ENCODE measurements at places on chromosomes 3 and 15. TPM values are rescaled to one million over a fixed set of nuclear protein-coding genes. Genes with fewer than 3 reads are reported as not detected.

Gene ACKR4
- polyA plus RNA-seq: not detected

DNA sequence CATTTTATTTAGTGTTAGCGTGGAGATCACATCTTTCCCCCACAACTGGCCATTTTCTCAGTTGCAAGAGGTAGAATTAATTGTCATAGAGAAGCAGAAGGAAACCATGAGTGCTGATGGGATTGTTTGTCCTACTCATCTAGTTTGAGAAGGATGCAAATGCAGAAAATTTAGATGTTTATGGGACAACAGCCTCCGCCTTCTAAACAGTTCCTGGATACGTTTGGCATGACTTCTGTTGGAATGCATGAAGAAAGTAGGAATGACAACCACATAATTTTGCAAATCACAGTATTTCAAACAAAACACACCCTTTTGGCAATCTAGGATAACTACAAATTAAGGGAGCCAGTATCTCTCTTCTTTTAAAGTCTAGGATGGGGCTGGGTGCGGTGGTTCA is 240.1 kb upstream of the SUCLG2 start:
- H3K36me3 ChIP-seq: no peaks in the 10 kb centered on the region
- H3K4me3 ChIP-seq: no peak overlapping the region
- H3K27me3 ChIP-seq: no peaks in the 10 kb centered on the region
- H3K4me1 ChIP-seq: no peaks in the 10 kb centered on the region
- no peak overlapping the region for H3K27ac ChIP-seq

GRCh38 chr15:87547470-87548181 is 708.9 kb downstream of the NTRK3 start:
- DNase-seq: no peak
- H3K27me3 ChIP-seq: no peaks in the 10 kb centered on the region
- no peaks in the 10 kb centered on the region for H3K4me1 ChIP-seq
- no peaks in the 10 kb centered on the region for H3K36me3 ChIP-seq
- no peak overlapping the region for H3K27ac ChIP-seq

Gene KCNH8
- polyA plus RNA-seq: not detected

- no peaks in the 10 kb centered on the region for H3K36me3 ChIP-seq
- H3K4me3 ChIP-seq: no peak overlapping the region
- H3K4me1 ChIP-seq: no peaks in the 10 kb centered on the region
- no peak for DNase-seq
Observed at GRCh38 chr3:110598847-110599490, 472.6 kb upstream of the NECTIN3 start.

Gene SCAANT1
- not detected for polyA plus RNA-seq

GRCh38 chr3:157830556-157831236 is 275.5 kb downstream of the SHOX2 start:
- H3K36me3 ChIP-seq: no peaks in the 10 kb centered on the region
- H3K4me1 ChIP-seq: no peaks in the 10 kb centered on the region

Gene TBC1D23
- 10.2 TPM for polyA plus RNA-seq

GRCh38 chr3:42572278-42572677 is 9.5 kb downstream of the SEC22C start:
- H3K27me3 ChIP-seq: no peaks in the 10 kb centered on the region
- no peaks in the 10 kb centered on the region for H3K4me1 ChIP-seq
- no peak overlapping the region for H3K27ac ChIP-seq

Gene TMA7
- 478 TPM for polyA plus RNA-seq

- no peaks in the 10 kb centered on the region for H3K27me3 ChIP-seq
- no peak for DNase-seq
- H3K27ac ChIP-seq: no peak overlapping the region
- no peak overlapping the region for H3K4me3 ChIP-seq
- H3K4me1 ChIP-seq: no peaks in the 10 kb centered on the region
- H3K36me3 ChIP-seq: no peaks in the 10 kb centered on the region
Observed at GRCh38 chr3:148466143-148466542, 231.6 kb upstream of the AGTR1 start.

GRCh38 chr3:188890572-188891270 is 281.1 kb upstream of the TPRG1 start:
- peaks cover 9% of the 10 kb centered on the region for H3K36me3 ChIP-seq
- no peak overlapping the region for H3K27ac ChIP-seq
- DNase-seq: no peak

DNA sequence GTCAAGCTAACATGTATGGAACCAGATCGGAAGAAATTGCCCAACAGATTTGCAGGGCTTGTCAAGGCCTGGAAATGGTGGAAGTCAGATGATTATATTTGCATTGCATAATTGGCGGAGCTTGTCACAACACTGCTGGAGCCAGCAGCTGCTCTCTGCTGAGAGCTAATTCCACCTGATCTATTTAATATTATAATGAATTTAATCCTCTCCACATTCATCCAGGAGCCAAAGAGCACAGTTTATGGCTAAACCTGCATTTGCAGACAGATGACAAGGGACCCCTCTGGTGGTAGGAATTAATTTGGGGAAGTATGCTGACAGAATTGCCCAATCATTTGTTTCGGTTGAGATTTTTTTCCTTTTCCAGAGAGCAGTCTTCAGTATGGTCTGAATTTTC is 730.2 kb downstream of the TUSC7 start:
- H3K4me3 ChIP-seq: no peak overlapping the region
- H3K4me1 ChIP-seq: peaks cover 26% of the 10 kb centered on the region
- no peaks in the 10 kb centered on the region for H3K36me3 ChIP-seq
- peak; percentile 75 for DNase-seq
- H3K27ac ChIP-seq: peak overlapping the region; percentile 75

DNA sequence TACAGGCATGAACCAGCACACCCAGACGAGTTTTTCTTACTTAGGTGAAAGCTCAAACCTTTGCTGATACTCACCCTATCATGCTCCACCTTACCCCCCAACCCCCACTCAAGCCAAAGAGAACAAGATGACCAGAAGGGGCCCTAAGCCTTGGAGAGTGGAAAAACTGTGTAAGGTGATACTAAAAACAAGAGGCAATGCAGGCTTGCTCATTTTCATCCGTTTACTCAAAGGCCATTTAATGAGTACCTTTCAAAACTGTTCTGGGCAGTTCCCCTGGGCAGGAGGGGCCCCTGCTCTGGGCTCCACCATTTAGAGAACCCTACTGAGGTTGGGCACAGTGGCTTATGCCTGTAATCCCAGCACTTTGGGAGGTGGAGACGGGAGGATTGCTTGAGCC is 6.7 kb downstream of the TYRO3 start:
- H3K27ac ChIP-seq: no peak overlapping the region
- no peak overlapping the region for H3K4me3 ChIP-seq
- no peaks in the 10 kb centered on the region for H3K36me3 ChIP-seq
- no peak for DNase-seq
- H3K27me3 ChIP-seq: peaks cover under 1% of the 10 kb centered on the region
- no peaks in the 10 kb centered on the region for H3K4me1 ChIP-seq

DNA sequence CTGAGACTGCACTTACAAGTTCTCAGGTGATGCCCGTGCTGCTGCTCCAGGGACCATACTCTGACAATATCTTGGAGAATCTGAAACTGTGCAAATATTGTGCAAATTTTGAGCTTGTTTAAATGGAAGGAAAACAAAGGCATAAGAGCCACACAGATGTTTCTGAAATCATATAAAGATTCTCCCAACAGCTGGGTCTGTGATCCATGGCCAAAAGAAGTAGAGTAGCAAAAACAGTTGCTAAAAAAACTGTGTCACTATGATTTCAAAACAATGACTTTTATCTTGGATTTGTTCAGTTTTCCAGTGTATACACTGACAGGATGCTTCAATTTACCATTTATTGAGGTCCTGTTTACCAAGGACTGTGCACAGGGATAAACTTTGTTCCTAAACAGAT is 25.3 kb downstream of the NPTN start:
- H3K27ac ChIP-seq: no peak overlapping the region
- H3K36me3 ChIP-seq: no peaks in the 10 kb centered on the region
- no peak for DNase-seq
- no peak overlapping the region for H3K4me3 ChIP-seq

DNA sequence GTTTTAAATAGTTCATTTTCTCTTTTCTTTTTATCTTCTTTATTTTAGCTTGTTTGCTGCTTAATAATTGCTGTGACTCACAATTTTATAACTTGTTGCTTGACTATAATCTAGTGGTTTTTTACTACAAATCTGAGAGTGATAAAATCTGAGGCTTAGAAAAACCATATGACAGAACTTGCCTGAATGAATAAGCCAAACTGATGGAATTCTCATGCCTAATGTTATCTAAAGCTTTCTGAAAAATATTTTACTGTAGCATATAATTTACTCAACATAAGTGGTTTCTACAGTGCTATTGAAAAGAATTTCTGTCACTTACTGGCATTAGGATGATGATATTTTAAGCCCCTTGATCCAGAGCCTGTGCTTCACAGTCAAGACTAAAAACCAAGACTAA is 175.1 kb downstream of the VGLL3 start:
- no peaks in the 10 kb centered on the region for H3K4me1 ChIP-seq
- DNase-seq: no peak
- no peak overlapping the region for H3K4me3 ChIP-seq
- H3K27me3 ChIP-seq: no peaks in the 10 kb centered on the region
